ENCODE measurements at places on chromosomes 13 and 19. TPM values are rescaled to one million over a fixed set of nuclear protein-coding genes. Genes with fewer than 3 reads are reported as not detected.

The ZNF613 gene
- 3.1 TPM for total RNA-seq

The HSD17B14 gene
- total RNA-seq = 0.50 TPM

The SDHAF1 gene
- total RNA-seq = 13.1 TPM

The ZNF253 gene
- total RNA-seq = 6.1 TPM

The ERICH4 gene
- not detected for total RNA-seq

The RFPL4A gene
- total RNA-seq = not detected

The C19orf73 gene
- total RNA-seq = 1.5 TPM

The TDRD12 gene
- 0.21 TPM for total RNA-seq

The RPS5 gene
- total RNA-seq = 1,806 TPM

The CDC42EP5 gene
- not detected for total RNA-seq

The PLPPR3 gene
- total RNA-seq = not detected

The KIR2DL1 gene
- not detected for total RNA-seq

The ATP8A2 gene
- 0.24 TPM for total RNA-seq

The SH2D3A gene
- total RNA-seq = 23.2 TPM

The CEACAM20 gene
- total RNA-seq = not detected

The EDNRB gene
- not detected for total RNA-seq

The FOXA3 gene
- 0.20 TPM for total RNA-seq

The ZNF730 gene
- total RNA-seq = 0.52 TPM

The ARRDC2 gene
- 17.7 TPM for total RNA-seq

The KLF1 gene
- total RNA-seq = 0.21 TPM

The PDX1 gene
- not detected for total RNA-seq

The PRRG2 gene
- total RNA-seq = 0.52 TPM

The GJB2 gene
- total RNA-seq = 0.89 TPM

The ZNF284 gene
- total RNA-seq = 0.86 TPM

The SPACA4 gene
- not detected for total RNA-seq

The ZNF99 gene
- not detected for total RNA-seq

The VSTM2B gene
- total RNA-seq = not detected

All from activated naive CD4-positive, alpha-beta T cell treated with anti-CD3 and anti-CD28 coated beads for 36 hours (primary cell).